ENCODE measurements at places on chromosomes 2 and 18.

DNA sequence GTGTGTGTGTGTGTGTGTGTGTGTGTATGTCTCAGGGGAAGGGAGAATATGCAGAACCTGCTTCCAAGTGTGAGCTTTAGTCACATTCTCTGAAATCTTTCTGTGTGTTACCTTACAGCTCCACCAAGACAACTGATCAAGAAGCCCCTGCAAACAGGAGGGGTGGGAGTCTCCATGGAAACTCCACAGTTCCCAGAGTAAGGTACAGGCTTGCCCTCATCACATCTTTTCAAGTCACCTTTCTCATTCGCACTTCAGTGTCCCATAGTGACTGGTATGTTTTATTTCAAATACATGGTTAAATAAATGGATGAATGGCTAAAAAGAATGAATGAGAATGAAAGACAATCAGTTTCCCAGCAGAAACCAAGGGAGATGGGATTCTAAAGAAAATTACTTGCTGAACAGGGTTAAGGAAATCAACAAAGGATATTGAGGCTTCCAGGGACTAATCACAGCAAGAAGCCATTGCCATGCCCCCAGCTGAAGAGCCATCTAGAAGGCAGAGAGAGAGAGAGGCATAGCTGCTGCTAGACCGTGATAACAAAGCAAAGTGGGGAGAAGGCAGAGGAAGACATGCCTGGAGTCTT, 987.2 kb upstream of the CELF4 start:
- DNase-seq = no peak

DNA sequence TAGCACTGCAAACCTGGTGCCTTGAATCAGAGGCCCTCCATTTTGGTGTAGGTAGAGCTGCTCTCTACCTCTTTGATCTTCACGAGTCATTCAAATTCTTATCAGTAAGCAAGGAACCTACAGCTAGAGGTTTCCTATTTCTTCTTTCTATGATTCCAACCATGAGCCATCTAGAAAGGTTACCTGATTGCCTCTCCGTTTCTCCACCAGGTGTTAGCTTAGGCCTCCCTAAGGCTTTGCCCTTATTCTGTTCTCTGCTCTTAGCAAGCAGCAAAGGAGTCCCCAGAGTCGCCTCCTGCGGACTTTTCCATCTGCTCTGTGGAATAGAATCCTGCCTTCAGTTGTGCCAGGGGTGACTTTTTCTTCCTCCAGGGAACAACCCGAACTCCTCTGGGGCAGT, 173.6 kb downstream of the GRB14 start:
- DNase-seq = no peak

DNA sequence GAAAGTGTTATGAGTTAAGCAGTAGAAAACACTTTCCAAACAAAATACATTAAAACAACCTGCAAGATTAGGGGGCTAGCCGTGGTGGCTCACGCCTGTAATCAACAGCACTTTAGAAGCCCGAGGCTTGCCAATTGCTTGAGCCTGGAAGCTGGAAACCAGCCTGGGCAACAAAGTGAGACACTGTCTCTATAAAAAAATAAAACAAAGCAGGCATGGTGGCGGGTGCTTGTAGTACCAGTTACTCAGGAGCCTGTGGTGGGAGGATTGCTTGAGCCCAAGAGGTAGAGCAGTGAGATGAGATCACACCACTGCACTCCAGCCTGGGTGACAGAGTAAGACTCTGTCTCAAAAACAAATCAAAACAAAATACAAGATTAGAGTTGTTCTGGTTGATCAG, 208.3 kb downstream of the ERBB4 start:
- no peak for DNase-seq

DNA sequence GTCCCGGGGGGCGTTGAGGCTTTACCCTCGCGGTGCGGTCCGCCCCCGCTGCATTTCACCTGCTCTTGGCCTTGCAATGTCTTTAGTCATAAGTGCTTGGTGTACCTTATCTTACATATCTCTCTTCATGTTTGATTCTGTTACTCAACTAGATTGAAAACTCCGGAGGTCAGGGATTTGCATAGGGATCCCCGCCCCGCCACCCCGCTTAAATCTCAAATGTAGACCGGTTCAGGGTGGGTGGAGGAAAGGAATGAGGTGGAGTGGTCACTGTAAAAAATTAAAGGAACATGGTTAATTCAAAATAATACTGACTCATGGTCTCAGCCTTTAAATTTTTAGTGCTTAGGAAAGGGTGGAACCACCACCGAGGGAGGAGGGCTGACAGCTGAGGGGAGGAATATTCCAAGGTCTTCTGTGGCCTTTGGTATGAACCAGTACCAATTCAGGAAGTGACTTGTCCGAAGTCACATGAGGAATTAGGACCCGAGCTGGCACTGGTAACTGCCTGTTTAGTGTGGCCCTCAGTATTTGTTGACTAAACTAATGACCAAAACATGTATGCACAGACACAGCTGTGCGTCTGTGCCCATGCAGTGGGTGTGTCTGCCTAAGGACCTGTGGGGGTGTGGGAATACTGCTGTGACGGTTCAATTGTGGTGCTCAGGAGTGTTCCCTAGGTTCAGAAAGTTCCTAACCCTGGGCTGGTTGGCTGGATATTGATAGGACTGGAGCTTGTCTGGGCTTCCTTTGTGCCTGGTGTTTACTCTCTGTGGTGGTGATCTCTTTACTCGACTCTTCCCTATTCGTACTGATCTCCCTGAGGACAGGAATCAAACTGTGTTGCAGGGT, 1.0 kb downstream of the PLEKHB2 start:
- DNase-seq = peak; percentile 46

- DNase-seq = no peak
Observed at GRCh38 chr2:224098481-224099230, 59.6 kb upstream of the SERPINE2 start.

DNA sequence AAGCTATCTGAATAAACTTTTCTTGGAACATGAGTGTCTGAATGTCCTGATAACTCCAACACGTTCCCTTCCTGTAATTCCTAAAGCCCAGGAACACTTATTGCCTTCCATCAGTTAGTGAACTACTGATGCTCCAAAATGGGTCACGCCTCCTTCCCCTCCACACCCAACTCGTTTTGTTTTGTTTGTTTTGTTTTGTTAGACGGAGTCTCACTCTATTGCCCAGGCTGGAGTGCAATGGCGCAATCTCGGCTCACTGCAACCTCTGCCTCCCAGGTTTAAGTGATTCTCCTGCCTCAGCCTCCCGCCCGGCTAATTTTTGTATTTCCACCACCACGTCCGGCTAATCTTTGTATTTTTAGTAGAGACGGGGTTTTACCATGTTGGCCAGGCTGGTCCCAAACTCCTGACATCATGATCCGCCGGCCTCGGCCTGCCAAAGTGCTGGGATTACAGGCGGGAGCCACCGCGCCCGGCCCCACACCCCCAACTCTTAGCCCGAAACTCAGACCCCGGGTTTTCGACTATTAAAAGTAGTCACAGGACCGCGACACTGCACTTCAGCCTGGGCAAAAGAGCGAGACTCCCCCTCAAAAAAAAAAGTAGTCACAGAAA, 774 bp downstream of the IER3IP1 start:
- no peak for DNase-seq

- DNase-seq = no peak
Observed at GRCh38 chr18:26802330-26803200, 62.9 kb downstream of the AQP4 start.

- no peak for DNase-seq
Observed at GRCh38 chr2:221097568-221097915, 474.6 kb downstream of the EPHA4 start.

DNA sequence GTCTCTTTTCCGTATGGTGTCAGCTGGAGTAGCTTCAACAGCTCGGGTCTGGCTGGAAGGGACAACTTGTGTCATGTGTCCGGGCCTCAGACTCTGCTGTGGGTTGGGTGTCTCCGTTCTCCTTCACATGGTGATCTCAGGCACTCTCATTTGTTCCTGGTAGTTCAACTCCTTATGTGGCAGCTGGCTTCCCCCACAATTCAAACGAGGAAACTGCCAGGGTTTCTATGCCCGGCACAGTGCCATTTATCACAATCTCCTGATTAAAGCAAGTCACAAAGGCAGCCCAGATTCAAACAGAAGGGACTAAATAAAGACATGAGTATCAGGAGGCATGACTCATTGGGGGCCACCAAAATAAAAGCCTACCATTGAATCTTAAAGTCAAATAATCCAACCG, 22.7 kb downstream of the MRO start:
- no peak for DNase-seq

Data from activated T-cell treated with anti-CD3 and anti-CD28 coated beads for 4 hours (primary cell).